ENCODE measurements at places on chromosomes 11 and 22.

DNA sequence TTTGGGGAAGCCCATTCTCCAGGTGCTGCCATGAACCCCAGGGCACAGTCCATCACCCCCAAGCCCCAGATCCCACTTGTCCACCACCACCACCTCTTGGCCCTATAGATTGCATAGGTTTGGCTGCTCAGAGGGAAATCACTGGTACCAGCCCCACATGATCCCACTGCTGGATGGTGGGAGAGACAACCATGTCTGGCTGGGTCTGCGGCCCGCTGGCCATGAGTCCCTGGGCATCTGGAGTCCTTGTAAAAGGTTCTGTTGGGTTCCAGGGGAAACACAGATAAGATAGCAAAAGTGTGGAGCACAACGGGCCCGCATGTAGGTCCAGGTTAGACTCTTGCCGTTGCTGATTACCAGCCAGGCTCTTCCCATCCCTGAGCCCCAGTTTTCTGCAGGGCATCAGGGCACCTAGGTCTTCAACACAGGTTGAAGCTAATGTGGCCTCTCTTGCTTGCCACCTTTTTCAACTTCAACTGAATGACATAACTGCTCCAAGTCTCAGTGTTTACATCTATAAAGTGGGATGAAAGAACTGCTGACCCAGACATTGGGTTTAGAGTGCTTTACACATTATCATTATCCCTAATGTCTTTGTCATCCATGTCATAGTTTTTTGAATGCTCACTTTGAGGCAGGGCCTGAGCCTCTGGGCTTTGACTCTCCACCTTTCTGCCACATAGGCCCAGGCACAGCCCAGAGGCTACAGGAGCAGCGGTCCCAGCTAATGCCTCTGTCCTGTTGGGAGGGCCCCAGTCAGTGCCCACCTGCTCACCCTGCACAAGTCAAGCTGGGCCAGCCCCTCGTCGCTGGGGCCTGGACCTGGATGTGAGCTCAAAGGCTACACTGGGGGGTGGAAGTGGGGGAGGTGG, 1.0 kb upstream of the TANGO2 start:
- no peak for DNase-seq

GRCh38 chr11:122697636-122698167, 42.2 kb downstream of the UBASH3B start:
- no peak for DNase-seq

GRCh38 chr11:71352748-71353147, 95.4 kb downstream of the DHCR7 start:
- no peak for DNase-seq

GRCh38 chr11:12013781-12014180, 5.4 kb upstream of the DKK3 start:
- no peak for DNase-seq

DNA sequence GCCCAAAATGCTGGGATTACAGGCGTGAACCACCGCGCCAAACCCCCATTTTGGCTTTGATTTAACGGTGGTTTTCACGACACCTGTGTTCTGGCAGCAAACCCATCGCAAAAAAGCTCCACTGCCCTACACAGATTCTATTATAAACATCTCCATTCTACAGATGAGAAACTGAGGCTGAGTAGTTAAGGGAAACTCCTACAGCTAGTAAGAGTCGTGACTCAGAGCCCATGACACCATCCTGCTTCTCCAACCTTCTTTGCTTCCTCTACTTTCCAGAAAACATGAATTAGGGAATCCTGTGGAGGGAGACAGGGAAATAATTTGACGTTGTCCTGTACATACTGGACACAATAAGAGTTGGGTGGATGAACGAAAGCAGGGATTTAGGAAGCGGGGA, 429 bp upstream of the SNX15 start:
- DNase-seq = no peak

DNA sequence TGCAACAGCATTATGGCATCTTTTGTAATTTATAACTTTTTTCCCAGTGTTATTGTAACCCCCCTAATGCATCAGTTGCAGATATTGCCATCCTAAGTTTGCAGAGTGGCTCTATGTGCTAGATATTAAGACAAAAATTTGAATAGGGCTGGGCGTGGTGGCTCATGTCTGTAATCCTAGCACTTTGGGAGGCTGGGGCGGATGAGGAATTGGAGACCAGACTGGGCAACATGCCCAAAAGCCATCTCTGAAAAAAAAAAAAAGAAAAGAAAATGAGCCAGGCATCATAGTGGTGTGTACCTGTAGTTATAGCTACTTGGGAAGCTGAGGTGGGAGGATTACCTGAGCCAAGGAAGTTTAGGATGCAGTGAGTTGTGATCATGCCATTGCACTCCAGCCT, 50.1 kb upstream of the MUC15 start:
- DNase-seq = no peak

Data from NCI-H748 treated with DMSO at 0.1 percent for 48 hours (cell line).